ENCODE measurements at places on chromosomes 2 and 18.
A peak's percentile ranks its signal among the peaks of the same experiment; 100 is the strongest.

DNA sequence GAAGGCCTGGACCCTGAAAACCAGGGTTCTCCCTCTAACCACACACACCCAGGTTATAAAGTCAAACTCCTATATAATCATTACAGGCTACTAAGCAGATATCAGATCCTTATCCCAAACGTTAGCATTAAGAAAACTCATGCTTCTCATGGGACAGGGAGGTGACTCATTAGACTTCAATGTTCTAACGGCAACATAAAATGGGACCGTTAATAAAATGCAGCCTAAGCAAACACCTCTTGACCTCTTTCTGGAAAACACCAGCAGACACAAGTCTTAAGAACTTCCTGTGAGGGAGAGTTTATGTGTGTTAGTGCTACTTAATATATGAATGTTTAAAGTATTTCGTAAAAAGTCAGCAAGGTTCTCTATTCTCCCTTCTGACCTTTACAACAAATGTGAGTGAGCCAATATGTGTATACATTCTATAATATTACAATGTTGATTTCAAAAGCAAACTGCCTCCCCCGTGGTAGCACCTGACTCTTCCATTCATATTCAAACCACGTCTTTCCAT lies 31.7 kb downstream of the LPIN2 start:
- no peak for DNase-seq

GRCh38 chr2:206935991-206936842 lies 3.1 kb upstream of the CPO start:
- no peak for DNase-seq

- no peak for DNase-seq
Observed at GRCh38 chr2:193679847-193680246, 1485.1 kb upstream of the TMEFF2 start.

DNA sequence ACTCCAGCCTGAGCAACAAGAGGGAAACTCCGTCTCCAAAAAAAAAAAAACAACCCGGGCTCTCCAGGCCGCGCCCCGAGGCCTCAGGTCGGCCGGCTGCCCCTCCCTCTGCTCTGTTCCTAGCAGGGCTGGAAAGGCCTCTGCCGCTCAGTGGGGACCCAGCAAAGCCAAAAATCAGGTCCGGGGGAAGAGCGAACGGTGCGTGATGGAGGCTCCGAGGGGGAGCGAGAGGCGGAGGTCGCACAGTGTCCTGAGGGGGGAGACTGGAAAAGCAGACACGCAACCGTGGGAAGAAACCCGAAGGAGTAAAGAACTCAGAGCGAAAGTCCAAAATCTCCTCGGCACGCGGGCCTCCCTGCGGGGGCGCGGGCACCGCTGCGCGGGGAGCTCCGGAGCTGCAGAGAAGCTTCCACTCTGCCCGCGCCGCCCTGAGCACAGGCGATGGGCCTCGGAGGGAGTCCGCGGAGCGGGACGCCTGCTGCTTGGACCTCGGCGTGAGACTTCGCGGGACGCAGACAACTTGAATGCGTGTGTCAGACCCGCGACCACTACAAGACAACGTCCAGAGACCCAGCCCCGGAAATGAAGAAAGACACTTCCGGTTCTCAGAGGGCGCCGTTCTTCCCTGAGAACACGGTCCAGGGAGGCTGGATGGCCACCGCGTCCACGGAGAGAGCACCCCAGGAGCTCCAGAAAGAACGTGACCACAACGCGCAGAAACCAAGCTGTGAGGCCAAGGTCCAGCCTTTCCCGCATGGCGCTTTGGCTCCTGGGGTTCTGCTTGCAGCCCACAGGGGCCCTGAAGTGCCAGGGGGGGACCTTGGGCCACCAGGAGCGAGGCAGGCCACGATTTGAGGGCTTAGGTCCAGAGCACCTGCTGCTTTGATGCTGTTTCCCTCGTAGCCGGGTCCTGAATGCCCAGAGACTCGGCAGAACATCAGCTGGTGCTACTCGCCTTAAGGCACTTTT lies 219.8 kb downstream of the DPP10 start:
- DNase-seq = no peak

GRCh38 chr2:6637330-6637729 lies 228.4 kb downstream of the CMPK2 start:
- no peak for DNase-seq

- DNase-seq = no peak
Observed at GRCh38 chr2:29293830-29294438, 178.7 kb downstream of the CLIP4 start.

DNA sequence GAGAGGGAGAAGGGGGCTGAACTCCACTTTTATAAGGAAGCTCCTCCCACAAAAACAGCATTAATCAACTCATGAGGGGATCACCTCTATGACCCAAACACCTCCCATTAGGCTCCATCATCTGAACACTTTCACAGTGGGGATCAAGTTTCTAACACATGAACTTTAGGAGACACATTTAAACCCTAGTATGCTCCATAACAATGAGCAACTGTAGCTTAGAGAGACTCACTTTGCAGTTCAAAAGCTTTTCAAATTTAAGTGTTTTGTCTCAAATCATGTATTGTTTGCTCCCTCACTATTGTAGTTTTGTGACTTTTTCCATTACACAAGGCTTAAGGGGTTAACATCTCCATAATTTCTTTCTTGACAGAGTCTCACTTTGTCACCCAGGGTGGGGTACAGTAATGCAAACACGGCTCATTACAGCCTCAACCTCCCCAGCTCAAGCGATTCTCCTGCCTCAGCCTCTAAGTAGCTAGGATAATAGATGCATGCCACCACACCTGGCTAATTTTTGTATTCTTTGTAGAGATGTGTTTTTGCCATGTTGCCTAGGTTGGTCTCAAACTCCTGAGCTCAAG lies 352.7 kb upstream of the CDH20 start:
- DNase-seq = no peak

DNA sequence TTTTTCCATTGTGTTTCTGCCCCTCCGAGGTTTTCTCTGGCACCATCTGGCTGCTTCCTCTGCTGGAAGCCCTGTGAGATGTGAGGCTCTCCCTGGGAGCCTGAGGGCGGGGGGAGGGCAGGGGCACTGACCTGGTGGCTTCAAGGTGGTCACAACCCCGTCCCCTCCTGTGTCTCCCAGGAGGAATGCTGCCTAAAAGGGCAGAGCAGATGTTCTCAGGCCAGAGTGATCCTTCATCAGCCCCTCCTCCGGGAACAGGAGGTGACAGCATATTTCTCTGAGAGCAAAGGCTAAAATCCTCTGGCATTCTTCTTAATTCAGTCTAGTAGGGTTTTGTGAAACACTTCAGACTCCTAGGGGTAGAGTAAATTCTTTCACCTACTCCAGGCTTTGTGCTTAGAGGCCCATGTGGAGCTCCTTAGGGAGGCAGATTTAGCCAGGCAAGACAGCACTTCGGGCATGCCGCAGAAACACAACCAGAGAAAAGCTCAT lies 18.3 kb upstream of the GREB1 start:
- DNase-seq = no peak

DNA sequence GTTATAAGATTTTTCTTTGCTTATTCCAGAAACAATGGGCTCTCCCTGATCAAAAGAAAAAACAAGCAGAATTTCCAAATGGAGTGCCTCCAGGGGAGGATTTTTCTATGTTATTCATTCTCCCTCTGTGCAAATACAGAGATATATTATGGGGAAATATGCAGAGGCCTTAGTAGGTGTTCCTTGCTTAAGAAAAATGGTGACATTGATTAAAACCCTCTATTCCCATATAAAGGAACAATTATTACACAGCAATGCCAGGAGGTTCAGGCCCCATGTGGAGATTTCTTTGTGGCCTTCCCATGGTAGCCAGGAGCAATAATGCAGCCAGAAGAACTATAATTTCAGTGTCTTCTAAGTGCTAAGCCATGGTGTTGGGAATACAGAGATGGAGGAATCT lies 255.9 kb upstream of the CXCR4 start:
- no peak for DNase-seq

- DNase-seq = no peak
Observed at GRCh38 chr2:86488561-86489250, 47.5 kb downstream of the KDM3A start.

DNA sequence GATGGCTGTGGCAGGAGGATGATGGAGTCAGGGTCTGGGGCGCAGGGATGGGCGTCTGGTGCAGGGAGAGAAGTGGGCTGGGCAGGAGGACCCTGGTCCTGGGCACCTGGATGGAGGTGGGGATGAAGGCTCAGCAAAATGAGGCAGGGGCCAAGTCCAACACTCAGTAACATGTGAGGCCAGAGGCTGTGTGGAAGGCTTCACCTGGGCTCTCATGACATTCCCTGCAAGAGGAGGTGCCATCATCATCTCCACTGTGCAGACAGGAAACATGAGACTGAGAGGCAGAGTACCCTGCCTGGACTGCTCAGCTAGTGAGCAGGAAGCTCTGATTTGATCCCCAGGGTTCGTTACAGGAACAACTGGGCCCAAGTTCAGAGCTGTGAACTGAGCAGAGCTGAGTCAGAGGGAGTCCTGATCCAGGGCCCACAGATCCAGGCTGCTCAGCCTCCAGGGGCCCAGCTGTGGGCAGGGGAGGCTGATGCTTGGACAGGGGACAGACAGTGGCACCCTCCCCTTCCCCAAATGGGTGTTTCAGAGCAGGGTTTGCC lies 36.9 kb downstream of the HJURP start:
- peak; percentile 8 for DNase-seq

GRCh38 chr2:143736904-143737303 lies 607.7 kb downstream of the ARHGAP15 start:
- no peak for DNase-seq

GRCh38 chr2:151478011-151478410 lies 68.3 kb downstream of the RIF1 start:
- DNase-seq = no peak

- no peak for DNase-seq
Observed at GRCh38 chr2:17759805-17760204, 5.9 kb downstream of the GEN1 start.

DNA sequence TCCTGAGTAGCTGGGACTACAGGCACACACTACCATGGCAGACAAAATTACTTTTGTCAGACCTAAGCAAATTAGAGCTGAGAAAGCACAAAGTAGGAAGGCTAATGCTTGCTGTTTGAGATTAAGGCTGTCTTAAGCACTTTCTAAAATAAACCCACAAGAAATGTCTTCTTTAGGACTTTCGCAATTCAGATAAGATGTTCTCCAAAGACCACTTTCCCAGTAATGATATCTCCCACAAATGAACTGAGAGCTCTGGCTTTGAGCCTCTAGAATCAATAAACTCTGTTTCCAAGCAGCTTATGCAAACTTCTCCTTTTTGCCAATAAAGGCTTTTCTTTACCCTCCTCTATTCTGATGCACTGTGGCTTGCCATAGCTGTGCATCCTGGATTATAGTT lies 32.0 kb upstream of the GALNT1 start:
- DNase-seq = no peak

GRCh38 chr2:203412546-203413331 lies 84.5 kb downstream of the ABI2 start:
- DNase-seq = no peak

- no peak for DNase-seq
Observed at GRCh38 chr2:204538182-204539018, 6.9 kb upstream of the PARD3B start.

GRCh38 chr2:39203382-39203781 lies 40.4 kb downstream of the CDKL4 start:
- no peak for DNase-seq

- DNase-seq = no peak
Observed at GRCh38 chr2:59276917-59277316, 1035.8 kb upstream of the FANCL start.

DNA sequence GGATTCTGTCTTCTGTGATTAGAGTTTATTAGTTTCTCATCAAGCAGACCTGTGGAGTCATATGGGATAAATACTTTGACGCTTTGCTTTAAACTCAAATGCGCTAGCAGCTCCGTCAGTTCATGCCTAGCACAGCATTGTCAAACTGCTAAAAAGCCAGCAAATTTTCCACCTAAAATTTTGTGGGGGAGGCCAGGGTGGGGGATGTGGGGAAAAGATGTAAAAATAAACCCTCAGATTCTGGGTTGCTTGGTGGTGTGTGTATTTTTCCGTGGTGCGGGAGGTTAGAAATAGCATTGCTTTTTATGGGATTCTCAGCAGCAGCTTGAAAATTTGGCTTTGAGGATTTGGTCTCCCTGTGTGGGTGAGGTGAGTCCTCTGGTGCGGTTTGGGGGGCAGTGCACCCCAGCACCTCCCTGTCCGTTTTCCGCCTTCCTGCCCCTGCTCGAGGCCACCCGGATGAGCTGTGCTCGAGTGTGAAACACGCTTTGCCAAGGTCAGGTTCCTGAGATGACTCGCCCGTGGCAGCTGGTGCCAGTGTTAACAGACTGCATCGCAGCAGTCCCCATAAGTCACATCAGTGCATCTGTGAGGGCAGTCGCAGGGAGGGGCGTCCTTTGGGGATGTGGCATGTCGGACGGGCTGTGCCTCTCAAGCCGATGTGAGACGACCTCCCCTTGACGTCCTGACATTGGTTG lies 65.9 kb downstream of the LDLRAD4 start:
- DNase-seq = no peak

DNA sequence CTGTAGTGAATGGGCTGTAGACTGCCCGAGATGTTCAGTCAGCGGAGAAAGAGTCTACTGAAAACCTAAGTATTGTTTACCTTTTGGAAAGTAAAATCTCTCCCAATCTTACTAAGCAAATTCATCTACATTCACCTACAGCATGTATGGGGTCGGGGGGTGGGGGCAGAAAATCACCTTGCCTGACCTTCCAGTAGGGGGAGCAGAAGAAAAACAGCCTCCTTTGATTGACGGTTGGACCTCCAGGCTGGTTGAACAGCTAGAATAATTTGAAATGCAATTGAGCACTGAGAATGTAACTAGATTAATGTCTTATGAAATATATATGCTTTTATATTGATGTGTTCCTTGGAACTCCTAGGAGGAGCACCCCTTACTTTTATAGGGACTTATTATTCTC lies 10.0 kb downstream of the LRATD1 start:
- no peak for DNase-seq

DNA sequence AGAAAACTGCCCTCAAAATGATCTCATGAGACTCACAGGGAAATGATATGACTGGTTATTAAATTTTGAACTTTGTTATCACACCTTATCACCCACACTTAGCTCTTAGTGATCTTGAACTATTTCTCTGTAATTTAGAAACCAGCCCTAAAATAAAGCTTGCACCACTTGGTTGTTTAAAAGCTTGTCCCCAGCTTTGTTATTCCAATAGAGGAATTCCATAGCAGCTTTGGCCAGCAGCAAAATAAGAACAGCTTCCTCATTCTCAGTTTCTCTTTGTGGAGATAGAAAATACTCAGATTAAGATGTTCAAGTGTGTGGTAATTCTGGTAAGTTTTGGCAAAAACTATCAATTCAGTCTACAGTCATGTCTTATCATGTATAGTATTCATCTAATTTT lies 54.4 kb upstream of the CCDC68 start:
- DNase-seq = no peak

GRCh38 chr2:10271509-10271908 lies 31.2 kb upstream of the HPCAL1 start:
- no peak for DNase-seq

- no peak for DNase-seq
Observed at GRCh38 chr2:113887009-113887792, 2.7 kb upstream of the ACTR3 start.

GRCh38 chr2:63700271-63700670 lies 111.5 kb downstream of the MDH1 start:
- DNase-seq = no peak

GRCh38 chr18:22844628-22845027 lies 88.5 kb upstream of the RBBP8 start:
- no peak for DNase-seq

All from omental fat pad (tissue), 4 donors.